Eye (tissue), 1 donor: ENCODE measurements at places on chromosomes 3 and 15.

GRCh38 chr3:158220575-158220974 lies 110.7 kb downstream of the RSRC1 start:
- DNase-seq = no peak

GRCh38 chr3:159732172-159733111 lies 256.2 kb upstream of the IL12A start:
- peak; percentile 39 for DNase-seq

DNA sequence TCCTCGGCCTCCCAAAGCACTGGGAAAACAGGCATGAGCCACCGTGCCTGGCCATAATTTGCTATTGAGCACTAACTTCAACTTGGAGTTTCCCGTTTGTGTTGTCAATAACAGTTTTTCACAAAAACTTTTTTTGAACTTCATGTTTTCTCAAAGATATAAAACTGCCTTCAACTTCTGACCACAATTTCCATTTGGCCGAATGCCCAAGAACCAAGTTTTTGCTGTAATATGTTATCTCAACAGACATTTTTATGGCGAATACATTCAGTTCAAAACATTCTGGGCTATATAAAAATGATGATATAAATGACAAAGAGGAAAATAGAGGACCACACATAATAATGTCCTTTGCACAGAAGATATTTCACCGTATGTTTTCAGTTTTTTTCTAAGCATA lies 56.4 kb downstream of the NEDD4 start:
- no peak for DNase-seq

- no peak for DNase-seq
Observed at GRCh38 chr15:89140595-89140994, 52.3 kb downstream of the ABHD2 start.

DNA sequence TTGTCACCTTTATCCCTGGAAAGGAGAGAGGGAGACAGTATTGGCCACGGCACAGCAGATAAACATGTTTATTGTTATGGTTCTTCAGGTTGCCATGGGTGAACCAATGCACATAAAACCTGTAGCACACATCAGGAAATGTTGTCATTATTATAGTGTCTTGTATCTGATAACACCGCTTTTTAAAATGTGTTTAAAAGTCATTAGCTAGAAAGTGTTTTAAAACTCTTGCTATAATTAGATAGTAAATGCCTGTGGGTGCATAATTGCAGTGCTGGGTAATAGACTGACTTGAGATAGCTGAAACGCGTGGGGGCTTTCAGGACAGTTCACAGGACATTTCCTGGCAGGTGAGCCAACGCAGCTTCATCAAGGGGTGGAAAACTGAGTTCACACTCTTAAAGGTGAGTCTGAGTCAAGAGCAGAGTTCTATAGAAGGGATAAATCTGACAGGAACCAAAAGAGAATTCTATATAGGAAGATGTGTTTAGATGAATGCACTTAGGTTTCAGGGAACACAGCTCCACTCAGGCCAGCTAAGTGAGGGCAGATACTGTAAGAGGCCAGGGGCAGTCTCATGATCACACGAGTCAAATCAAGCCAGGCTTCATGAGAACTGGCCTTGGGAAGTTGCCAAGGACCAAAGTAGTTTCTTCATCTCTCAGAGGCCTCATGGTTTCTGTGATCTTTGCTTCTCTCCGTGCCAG lies 35.6 kb upstream of the PPP4R2 start:
- no peak for DNase-seq

- DNase-seq = no peak
Observed at GRCh38 chr15:99683000-99683670, 50.1 kb downstream of the LYSMD4 start.

- no peak for DNase-seq
Observed at GRCh38 chr15:44530653-44531052, 6.3 kb upstream of the EIF3J start.

GRCh38 chr15:47756872-47757271 lies 39.6 kb downstream of the SEMA6D start:
- no peak for DNase-seq

GRCh38 chr3:194687638-194688199 lies 2.0 kb downstream of the FAM43A start:
- DNase-seq = peak; percentile 91

GRCh38 chr3:158991146-158991705 lies 189.4 kb downstream of the MFSD1 start:
- DNase-seq = no peak

DNA sequence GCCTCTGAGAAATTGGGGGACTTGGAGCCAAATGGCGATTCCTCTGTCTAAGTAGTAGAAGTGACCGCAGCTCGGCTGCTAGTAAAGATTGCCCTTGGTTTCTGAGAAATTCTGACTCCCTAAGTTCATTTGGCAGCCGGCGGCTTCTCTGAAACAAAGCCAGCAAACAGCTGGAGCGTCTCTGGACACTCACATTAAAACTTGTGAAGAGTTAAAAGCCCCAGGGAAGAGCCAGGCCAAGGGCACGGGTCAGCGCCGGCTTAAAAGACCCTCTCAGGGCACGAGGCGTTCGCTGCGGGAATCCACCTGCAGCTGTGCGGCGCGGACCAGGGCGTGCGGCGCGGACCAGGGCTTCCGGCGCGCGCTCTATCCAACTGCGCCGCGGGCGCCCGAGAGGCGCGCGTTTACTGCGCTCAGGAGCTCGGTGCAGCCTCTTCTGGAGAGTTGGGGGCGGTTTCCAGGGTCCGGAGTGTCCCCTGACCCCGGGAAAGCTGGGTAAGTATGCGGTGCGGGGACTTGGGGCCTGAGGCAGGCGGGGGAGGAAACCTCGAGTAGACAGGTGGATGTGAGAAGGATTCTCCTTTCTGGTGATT lies at the start of gene COL6A5:
Gene COL6A5 (plus strand): TSS at position 186 of the 593 bp plus-strand sequence. CDS start 27,967 bp downstream, outside the sequence.
- peak; percentile 35 for DNase-seq

GRCh38 chr3:133572158-133573053 lies 1.1 kb upstream of the CDV3 start:
- DNase-seq = no peak

DNA sequence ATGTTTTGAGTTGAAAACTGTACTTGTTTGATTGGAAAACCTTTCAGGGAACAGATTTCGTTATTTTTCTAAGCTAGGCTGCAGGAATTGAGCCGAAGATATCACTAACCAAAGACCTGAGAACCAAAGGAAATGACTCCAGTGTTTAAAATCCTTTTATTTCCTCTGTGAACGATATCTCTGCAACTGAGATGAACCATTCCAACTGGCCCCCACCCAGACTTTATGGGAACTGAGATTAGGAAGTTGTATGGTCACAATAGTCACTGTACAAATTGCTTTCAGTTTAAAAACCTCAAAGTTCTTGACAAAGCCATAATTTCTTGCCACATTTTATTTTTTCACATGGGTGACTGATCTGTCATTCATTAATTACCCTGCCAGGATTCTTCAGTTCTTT lies 232.4 kb downstream of the RBMS3 start:
- DNase-seq = no peak

DNA sequence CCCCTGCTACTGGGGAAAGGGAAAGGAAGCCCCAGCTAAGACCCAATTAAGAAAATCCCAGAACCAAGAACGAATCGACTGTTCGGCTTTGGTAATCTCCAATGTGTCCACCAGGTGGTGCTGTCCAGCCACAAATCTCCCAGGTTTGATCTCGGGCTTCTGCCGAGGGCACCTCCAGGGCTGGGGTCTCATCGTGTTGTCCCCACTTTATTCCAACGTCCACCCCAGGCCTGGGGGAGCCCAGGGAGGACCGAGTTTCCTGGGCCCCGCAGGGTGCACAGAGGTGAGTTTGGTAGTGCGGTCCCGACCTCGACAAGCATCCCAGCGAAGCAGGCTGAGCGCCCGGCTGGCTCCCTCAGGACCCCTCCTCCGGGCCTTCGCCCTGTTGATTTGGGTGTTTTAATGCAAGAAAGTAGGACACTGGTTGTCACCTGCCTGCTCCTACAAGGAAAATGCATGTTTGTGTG lies 185.1 kb downstream of the GOLGA6L6 start:
- DNase-seq = no peak

GRCh38 chr15:55245059-55245458 lies 44.6 kb downstream of the RAB27A start:
- DNase-seq = no peak

GRCh38 chr3:154540950-154541604 lies 111.1 kb upstream of the GPR149 start:
- no peak for DNase-seq

- no peak for DNase-seq
Observed at GRCh38 chr15:69016021-69016595, 1.6 kb downstream of the NOX5 start.

DNA sequence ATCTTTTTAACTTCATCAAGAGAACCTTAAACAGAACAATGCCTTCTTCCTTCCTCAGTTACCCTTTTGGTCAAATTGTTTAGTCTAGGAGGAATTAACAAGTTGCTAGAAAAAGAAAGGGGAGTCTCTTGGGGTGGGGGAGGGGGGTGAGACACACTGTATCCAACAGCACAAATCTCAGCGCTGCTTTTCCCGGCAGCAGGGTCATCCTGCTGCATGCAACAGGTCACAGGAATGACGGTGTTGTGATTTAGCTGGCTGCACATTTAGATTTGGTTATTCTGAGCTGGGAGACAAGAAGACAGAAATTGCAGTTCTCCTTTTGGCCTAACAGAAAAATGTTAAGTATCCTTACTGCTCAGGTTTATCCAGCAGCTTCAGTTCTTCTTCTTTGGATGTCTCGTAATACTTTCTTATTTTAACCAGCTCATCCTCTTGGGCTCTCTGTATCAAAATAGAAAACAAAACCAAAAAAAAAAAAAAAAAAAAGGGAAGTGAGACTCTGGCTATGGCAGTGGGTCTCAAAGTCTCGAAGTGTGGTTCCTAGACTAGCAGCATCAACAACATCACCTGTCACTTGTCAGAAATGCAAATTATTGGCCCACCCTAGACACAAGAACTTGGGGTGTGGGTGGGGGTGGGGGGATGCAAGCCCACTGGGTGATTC lies 190.5 kb downstream of the GREM1 start:
- peak; percentile 9 for DNase-seq

DNA sequence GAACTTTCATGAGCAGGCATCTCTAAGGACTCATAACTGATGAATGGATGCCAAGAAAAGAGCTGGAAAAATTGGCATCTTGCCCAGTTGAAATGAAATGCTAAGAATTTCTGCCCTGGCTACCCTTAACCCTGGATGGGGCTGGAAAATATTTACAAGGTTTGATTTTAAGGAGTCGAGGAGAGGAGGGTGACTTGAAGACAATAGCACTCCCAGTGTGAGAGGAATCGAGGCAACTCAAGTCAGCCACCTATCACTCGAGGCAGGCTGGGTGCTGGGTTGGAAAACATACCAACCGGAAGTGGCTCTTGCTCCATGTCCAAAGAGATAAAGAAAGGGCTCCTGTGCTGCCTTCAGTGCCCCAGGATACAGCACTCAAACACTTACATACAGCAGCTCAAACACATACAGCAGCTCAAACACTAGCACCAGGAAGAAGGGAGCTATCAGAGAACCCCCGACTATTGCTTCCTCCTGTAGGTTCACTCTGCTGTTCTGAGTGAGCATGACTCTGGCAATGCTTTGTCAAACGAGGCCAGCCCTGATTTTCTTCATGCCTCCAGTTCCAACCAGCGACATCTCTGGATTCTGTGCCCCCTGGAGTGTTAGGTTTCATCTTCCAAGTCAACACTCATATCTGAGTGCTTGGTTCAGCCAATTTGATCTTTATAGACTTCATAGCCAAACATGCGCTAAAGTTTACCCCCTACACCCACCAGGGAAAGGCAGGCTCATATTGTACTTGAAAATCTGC lies 4.9 kb downstream of the PRICKLE2 start:
- peak; percentile 67 for DNase-seq

DNA sequence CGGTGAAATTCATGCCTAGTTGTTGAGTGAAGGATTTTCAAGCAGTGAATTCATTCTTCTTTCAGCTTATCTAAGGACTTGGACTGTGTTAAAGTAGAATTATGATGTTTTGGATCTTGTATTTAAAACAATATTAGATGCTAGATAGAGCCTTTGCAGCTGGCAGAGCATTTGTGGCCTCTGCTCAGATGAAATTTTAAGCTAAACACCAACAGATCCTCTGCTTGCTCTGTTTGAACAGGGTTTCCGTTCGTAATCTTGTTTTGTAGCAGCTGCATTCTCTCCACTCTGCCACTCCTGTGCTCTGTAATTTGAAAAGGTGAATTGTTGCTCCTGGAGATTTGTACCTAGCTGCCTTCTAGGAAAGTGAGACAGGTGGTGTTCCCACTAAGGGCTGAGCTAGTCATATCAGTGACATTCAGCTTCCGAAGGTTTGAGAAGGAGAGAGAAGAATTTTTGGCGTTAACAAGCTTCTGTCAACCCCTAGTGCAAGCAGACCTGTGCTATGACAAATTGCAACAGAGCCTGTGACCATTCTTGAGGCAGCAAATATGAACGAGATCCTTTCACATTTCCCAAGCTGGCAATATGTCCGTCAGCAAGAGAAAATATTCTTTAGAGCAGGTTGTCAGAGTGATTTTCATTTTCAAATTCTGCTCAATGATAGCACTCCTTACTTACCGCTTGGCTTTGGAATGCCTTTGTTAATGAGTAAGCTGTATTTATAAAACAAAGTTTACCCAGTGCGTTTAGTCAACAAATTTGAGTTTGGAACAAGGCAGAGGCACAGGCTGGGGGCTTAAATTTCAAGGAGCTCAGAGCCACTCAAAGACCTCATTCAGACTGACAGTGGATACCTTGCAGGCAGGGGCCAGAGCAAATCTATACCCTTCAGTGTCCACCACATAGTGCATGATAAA lies 5.3 kb downstream of the CHST2 start:
- DNase-seq = no peak

GRCh38 chr3:150965436-150965835 lies 7.1 kb downstream of the CLRN1 start:
- DNase-seq = no peak

DNA sequence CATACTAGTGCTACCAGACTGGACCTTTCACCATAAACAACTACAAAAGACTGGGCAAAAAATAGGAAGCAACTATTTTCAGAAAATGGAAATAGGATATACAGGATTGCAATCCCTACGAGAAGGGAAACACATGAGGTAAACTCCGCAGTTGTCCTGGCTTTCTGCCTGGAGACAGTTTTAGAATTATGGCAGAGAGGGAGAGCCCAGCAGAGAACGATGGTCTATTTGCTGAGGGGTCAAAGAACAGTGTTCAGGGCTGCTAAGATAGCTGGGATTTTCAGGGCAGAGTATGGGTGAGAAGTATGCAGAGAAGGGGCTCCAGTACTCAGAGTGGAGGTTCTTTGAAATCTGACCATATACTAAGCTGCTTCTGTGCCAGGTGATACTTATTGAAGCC lies 163.4 kb downstream of the CHDH start:
- no peak for DNase-seq
